ENCODE measurements at places on chromosomes 1 and 21.

DNA sequence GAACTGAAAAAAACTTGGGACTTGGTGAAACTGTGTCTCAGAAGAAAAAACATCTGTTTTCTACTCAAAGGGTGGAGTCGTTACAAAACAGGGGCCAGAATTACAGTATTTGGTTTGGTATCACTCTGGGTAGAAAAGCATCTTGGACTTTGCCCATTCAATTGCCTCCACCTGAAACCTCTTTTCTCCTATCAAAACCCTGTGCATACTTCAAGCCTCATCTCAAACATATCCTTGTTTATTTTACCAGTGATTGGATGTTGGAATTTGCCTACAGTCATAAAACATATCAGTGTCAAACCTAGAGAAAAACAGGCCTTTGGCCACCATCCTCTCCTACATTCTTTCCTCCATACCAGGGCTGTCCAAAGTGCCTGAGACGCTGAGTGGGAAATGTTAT lies 281.5 kb downstream of the PLPP3 start:
- DNase-seq = no peak

GRCh38 chr1:156767879-156768604 lies 707 bp downstream of the PRCC start:
- DNase-seq = no peak

DNA sequence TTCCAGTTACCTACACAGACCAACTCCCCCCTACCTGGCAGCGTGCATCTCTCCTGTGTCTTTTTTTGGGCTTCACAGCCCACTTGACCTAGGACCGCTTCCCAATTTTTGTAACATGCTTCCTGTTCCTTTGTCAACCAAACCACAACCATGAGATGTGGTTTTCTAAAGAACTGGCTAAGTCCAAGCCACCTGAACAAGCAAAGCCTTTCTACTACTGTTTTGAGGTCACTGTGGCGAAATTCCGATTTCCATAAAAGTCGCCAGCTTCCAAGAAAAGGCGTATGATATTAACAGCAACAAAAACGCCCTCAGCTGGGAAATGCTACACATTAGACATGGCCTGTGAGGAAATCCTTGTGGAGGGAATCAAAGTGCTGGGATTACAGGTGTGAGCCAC lies 12.7 kb upstream of the AK2 start:
- no peak for DNase-seq

DNA sequence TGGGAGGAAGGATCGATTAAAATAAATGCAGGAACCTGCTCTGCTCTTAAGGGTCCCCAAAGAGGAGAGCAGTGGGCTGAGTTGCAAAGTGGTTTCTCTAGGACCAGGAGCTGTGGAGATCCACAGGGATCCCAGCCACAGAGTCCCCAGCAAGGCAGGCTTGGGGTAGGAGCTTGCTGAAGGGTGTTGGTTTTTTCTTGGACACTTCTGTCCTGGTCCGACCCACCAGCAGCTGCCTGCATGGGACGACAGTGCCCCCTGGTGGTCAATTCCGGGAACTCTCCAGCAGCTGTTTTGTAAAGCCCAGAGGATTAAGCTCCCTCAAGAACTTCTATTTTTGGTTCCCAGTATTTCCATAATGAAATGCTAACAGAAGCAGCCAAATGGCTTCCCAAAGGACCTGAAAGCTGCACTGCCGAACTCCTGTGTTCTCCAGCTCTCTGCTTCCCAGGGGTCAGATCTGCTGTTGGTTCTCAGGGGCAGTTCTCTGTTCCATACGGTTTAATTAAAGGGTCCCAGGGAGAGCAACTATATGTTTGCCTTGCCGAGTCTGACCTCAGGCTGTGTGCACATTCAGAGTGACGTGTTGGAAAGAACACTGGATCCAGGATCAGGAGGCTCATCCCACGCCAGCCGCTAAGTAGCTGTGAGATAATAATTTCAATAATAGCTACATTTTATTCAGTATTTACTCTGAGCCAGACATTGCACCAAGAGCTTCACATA lies 23.2 kb downstream of the NENF start:
- DNase-seq = peak; percentile 31

DNA sequence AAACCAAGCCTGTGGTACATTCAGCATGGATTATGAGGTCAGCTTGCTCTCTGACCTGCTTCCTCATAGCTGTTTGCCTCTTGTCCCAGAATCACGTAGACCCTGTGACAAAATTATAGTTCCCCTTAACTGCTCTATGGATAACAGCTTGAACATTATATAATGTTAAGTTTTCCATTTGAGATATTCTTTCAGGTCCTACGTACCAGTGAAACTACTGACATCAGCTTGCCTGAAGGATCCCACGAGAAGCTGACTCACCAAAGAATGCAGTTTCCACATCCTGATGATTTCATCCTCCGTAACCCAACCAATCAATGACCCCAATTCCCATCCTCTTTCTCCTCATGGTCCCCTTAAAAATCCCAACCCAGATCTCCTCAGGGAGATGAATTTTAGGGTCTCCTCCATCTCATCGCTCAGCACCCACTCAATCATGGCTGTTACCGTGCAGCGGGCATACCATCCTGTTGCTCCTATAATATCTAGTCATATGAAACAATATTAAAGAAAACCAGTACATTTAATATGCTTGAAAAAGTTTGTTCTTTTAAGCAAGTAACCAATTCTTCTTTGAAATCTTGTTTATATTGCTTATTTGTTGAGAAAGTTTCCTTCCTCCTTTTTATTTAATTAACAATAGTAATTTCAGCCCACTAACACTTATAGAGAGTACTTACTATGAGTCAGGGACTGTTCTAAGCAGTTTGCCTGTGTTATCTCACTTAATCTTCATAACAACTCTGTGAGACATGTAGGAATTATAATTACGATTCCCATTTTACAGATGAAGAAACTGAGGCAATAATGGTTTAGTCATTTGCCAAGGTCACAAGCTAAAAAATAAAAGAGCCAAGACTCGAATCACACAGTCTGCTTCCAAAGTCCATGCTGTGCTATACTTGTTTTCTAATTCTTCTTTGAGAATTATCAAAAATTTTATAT lies 27.4 kb downstream of the CHML start:
- no peak for DNase-seq

- no peak for DNase-seq
These were observed 404.9 kb downstream of the LTN1 start for GRCh38 chr21:28587748-28588147.

GRCh38 chr1:216500273-216500967 lies 77.2 kb upstream of the USH2A start:
- DNase-seq = no peak

DNA sequence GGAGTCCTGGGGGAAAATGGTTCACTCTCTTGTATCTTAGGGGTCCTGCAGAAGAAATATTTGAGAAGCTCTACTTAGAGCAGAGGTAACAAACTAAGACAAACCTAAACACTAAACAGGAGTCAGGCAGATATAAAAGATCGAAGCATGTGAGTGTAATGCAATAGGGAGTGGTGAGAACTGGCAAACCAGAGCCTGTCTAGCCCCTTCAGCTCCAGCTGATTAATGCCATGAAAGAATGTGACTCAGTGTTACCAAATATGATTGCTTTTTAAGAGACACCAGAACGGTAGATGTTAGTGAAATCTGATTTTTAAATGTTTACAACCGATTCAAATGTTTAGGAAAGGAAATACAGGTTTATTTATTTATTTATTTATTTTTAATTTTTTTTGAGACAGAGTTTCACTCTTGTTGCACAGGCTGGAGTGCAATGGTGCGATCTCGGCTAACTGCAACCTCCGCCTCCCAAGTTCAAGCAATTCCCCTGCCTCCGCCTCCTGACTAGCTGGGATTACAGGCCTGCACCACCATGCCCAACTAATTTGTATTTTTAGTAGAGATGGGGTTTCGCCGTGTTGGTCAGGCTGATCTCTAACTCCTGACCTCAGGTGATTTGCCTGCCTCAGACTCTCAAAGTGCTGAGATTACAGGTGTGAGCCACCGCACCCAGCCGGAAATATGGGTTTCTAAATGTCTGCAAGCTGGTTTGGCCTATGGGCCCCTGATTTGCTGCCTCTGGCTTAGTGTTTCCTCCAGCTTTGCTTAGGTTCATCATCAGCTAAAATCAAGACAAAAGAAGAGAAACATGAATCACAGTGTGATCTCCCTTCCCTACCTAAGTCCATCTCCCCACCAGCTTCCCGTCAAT lies 12.2 kb downstream of the TXNIP start:
- DNase-seq = no peak

DNA sequence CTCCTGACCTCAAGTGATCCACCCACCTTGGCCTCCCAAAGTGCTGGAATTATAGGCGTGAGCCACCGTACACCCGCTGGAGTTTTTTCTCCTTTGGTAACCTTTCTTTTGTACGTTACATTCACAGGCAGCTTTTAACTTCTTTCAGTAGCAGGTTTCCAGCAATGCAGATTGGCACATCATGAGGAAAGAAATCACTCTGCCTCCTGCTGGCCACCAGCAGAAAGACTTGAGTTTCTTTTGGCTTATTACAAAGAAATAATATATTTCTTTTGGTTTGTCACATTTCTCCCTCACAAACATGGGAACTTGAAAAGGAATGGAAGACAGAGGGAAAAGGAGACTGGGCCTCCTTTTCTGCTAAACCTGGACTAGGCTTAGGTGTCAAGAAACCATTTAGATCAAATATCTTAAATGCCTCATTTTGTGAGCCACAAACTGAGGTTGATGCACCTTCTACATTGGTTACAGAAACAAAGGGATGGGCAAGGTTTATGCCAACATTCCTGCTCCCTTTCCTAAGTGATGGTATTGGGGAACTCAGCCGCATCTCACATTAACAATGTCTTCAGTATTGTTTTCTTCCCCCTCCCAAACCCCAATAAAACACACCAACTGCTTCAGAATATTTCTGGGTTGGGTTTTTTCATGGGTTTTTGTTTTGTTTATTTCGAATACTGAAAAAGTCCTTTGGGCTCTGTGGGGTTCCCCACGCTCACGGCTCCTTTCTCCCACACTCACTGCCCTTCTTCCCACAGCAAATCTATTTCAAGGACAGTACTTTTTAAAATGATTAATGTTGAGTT lies 7.7 kb downstream of the ENSA start:
- no peak for DNase-seq

GRCh38 chr1:71043065-71043464 lies 4.6 kb downstream of the PTGER3 start:
- no peak for DNase-seq

GRCh38 chr1:162712317-162713029 lies 78.0 kb upstream of the HSD17B7 start:
- no peak for DNase-seq

- DNase-seq = no peak
These were observed 16.9 kb upstream of the DMRTB1 start for GRCh38 chr1:53442299-53442698.

DNA sequence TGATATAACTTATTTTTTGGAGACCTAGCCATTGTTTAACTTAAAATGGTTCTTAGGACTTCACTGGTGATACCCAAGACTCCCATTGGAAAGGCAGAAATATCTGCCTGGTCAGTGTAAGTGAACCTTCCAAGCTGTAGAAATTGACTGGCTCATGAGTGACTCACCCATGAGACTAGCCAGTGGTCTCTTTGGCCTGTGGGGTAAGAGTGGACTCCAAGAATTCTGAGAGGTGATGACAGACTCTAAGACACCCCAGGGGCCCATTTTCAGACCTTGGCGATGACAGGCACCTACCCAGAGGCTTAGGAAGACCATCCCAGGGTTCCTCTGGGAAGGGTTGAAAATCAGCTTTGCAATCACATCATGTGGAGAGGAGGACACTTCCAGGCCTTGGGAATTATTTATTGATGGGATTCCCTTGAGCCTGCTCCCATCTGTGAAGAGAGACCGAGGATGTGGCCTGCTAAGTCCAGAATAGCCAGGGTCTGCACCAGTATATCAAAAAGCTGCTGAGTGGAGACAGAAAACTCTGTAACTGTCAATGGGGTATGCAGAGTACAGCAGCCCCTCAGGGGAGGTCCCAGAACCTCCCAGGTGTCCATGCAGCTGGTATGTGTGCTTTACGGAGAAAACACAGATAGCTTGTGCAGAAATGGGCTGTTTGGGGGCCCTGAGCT lies 78.9 kb downstream of the KAZN start:
- no peak for DNase-seq

GRCh38 chr1:245155272-245156040 lies 671 bp downstream of the KIF26B start:
- no peak for DNase-seq

- DNase-seq = no peak
These were observed 30.5 kb upstream of the WDTC1 start for GRCh38 chr1:27203946-27204345.

GRCh38 chr1:229114315-229114714 lies 156.6 kb upstream of the RAB4A start:
- DNase-seq = no peak

GRCh38 chr21:46554431-46555224 lies 50.3 kb downstream of the S100B start:
- DNase-seq = no peak

DNA sequence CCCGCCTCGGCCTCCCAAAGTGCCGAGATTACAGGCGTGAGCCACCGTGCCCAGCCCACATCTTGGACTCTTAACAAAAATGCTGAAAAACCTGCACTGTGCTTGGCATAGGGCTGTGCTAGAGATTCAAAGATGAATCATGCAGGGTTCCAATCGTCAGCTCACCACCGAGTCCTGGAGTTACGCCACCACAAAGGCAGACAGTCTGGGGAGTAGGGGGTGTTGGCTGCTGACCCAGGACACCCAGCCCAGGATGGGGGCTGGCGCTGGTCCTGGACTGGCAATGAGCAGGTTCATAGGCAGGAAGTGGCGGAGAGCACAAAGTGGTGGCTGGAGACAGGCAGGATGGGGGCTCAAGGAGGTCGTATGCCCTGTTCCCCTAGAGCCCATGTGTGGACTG lies 16.0 kb downstream of the PSRC1 start:
- DNase-seq = no peak

- DNase-seq = no peak
These were observed 2.8 kb downstream of the PAQR7 start for GRCh38 chr1:25872713-25873112.

DNA sequence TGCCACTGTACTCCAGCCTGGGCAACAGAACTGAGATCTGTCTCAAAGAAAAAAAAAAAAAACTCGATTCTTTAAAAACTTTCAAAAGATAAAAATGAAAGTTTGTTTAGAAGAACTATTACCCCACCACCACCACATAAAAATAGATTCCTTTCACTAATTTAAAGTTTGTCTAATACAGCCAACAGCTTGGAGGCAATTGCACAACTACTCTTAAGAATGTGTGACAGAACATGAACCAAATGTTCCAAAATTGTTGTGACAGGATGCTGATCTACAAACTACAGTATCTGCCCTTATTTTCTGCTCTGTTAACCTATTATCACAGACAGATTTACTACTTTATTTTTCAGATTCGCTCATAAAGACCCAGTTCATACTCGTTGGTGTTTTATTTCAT lies 5.5 kb upstream of the TGFBR3 start:
- no peak for DNase-seq
